ENCODE measurements at places on chromosomes 3 and 15.

- DNase-seq, result no peak
Observed at GRCh38 chr3:186624598-186624997, 11.7 kb downstream of the AHSG start.

- DNase-seq, result no peak
Observed at GRCh38 chr3:39106851-39107387, 508 bp downstream of the GORASP1 start.

GRCh38 chr15:74213858-74214284 lies 11.3 kb upstream of the STRA6 start:
- DNase-seq, result no peak

DNA sequence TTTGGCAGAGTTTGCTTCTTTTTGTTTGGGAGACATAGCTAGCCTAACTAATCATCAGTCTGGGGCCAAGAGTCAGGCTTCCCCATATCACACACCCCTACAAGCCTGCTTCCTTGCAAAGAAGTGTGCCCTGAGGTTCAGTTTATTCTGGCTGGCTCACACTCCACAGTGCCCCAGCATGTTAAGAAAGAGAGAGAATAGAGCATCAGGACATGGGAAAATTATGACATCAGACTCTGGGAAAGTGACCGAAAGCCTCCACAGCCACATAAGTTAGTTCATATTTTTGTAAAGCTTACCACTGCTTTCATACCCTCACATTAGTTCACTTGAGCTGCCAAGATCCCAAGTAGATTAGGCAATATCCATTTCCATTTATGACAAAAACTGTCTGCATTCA lies 63.0 kb upstream of the CFAP161 start:
- DNase-seq, result no peak

DNA sequence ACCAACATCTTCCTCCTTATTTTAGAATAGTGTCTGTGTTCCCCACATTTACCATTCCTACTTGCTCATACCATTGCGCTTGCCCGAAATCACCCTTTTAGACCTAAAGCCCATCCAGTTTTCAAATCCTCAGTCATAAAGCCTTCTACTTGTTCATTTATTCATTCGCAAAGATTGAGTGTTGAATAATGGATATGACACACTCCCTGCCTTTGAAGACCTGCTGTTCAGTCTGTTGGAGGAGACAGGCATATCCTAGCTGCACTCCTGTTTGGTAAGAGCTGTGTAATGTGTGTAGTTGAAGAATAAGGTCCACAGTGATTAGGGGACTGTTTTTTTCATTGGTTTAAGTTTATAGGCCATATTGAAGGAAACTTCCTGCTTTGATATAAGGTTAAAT lies 1.7 kb downstream of the CNOT10 start:
- DNase-seq, result no peak

DNA sequence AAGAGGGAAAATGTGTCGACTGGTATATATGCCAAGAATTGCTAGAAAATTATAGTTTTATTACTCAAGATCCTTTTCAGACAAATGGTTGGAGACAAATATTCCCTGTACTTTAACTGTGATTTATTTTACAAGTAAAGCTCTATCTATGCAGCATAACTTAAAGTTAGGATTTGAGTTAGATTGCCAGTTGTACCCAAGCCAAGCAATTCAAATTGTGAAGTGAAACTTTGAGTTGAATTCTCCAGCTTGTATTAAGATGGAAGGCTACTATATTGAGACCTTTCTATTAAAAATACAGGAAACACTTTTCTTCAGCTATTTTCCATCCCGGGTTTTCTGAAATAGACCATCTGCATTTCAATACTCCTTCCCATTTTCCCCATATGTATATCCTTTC lies 333.1 kb upstream of the RBMS3 start:
- DNase-seq, result no peak

GRCh38 chr3:38603731-38604131 lies 45.8 kb downstream of the SCN5A start:
- DNase-seq, result no peak

DNA sequence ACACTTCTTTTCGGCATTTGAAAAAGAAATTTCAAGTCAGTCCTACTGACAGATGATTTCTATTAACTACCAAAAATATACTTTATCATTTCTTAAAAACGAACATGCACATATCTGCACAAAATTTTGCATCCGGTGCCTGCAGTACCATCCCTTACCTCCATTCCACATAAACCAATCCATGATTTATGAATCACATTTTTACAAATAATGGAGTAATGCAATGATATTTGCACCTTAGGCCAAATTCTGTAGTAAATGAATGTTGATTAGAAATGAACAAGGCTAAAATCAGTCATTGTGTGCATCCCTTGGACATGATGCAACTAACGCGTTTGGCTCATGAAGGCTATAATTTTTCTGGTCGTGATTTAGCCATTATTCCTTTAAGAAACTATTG lies 46.5 kb downstream of the ROBO2 start:
- DNase-seq, result no peak

- no peak for DNase-seq
Observed at GRCh38 chr3:112405845-112406244, 72.9 kb downstream of the CD200 start.

DNA sequence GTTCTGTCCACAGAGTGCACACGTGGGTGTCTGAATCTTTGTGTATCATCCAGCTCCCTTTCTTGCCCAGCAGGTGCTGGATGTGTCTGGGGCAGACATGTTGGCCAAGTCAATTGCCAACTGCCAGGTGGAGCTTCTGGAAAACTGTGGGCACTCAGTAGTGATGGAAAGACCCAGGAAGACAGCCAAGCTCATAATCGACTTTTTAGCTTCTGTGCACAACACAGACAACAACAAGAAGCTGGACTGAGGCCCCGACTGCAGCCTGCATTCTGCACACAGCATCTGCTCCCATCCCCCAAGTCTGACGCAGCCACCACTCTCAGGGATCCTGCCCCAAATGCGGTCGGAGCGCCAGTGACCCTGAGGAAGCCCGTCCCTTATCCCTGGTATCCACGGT lies 12.5 kb upstream of the RPP14 start:
- no peak for DNase-seq

- no peak for DNase-seq
Observed at GRCh38 chr3:56297281-56297840, 170.9 kb downstream of the ERC2 start.

DNA sequence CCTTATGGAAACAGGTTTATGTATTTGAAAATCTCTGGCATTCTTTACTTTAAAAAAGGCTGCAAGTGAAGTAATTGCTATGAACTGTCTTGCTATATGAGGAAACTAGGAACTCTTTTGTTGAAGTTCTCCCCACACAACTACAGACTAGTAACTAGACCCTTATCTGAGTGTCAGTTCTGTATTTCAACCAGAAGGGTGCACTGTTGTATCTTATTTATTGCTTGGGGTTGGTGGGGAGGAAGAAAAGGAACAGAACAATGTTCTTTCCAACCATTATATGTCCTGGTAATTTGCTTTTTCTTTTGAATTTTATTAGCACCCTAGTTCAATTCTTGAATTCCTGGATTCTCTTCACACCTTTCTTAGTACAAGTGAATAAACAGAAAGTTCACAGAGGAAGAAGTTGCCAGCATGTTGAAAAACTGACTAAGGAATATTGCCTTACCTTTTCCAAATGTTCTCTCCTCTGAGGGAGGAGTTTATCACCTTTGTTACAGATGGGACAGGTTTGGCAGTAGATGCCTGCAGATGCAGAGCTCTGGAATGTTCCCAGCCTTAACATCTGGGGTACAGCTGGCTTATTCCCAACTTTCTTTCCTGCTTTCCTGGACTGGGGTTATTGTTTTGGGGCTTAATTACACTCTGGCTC lies 162.4 kb upstream of the CFAP20DC start:
- no peak for DNase-seq

- DNase-seq, result no peak
Observed at GRCh38 chr3:33428734-33429133, 11.5 kb downstream of the UBP1 start.

DNA sequence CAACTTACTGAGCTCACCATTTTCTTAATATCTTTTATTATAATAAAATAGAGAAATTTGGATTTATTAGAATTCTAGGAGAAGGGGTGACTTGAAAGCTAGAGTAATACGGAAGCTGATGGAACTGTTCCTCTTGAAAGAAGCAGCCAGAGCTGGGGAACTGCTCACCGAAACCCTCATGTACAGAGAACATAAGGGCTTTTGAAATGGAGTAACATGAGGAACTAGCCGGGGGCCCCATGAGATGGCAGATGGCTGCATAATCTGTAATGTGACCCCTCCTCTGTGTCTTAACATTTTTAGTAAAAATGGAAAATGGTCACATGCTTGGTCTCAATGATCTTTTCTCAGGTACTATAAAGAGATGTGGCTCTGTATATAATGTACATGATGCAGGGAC lies 15.7 kb upstream of the DYNC1LI1 start:
- DNase-seq, result no peak

DNA sequence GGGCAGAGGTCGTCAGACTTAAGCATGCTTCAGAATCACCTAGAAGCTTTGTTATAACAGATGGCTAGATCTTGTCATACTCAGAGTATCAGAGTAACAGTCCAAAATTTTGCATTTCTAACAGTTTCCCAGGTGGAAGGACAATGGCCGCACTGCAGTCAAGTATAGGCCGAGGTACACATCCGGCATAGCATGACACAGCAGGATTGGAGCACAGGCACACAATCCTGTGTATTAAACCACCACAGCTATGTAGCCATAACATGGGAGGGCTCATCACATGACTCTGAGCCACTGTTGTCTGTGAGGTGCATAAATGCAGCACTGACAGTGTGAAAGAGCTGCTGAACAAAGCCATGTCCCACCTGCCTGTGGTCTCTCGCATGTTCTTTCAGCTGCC lies 85.7 kb upstream of the RNF7 start:
- DNase-seq, result no peak
